ENCODE measurements at places on chromosomes 3 and 15.

DNA sequence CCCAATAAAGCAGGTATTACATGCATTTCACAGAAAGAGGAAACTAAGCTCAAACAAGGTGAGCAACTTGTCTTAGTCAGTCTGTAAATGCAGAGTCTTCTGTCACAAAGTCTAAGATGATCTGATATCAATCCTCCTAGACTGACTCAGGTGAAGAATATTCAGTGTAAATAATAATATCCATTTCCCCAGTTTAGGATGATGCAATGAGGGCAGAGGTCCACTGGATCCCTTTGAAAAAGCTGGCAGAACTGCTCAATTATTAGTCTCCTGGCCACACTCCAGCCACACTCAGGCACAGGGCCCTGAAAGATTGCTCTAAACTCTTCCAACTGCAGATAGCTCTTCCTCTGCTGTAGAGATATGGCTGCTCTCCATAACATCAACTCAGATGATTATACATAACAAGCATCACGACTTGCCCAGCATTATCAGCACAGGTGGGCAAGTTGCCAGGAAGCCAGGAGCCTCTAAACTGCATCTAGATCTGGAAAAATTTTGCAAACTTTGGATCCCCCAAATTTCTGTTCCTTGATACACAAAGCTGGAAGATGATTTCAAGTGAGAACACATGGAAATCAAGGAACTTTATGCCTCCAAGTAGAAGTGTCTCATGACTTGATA is 129.8 kb upstream of the CPNE4 start:
- DNase-seq: no peak

DNA sequence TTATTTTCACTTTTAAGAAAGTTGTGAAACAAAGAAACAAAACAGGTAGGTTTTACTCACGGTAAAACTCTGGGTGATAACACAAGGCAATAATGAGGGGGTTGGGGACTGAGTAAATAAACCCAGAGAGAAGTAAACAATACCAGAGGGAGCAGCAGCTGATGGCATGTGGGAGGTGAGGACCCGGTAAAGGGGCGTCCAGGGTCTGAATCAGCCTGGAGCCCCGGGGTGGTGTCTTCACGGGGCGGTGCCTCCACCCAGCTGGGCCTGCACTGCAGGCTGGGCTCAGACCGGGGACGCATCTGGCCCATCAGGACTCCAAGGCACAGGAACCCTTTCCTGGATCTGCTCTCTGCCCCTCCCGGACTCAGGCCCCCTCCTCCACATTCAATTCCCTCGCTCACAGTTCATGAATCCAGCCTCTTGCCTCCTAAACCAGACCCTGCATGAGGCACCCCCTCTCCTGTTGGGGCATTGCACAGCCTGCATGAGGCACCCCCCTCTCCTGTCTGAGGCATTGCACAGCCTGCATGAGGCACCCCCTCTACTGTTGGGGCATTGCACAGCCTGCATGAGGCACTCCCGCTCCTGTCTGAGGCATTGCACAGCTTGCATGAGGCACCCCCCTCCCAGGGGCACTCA is 73.9 kb upstream of the MFGE8 start:
- no peak for DNase-seq

DNA sequence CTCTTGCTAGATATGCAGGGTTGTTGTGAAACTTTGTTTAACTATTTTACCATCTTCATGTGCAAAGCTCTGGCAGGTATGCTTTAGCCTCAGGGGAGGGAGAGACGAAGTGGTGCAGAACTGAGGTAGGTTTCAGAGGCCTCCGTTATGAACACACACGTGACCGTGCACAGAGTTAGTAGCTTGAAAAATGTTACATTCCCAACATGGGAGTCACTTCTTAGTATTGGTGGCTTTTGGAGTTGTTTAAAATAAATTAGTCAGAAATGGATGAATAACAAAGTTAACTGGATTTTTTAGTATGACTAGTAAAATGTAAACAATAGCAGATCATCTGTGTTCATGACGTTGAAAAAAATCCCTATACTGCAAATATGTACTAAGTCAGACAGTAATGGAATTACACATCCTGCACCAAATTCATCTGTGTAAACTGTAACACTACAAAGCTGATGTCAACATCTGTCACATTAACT is 279.6 kb downstream of the KLF13 start:
- DNase-seq: no peak

DNA sequence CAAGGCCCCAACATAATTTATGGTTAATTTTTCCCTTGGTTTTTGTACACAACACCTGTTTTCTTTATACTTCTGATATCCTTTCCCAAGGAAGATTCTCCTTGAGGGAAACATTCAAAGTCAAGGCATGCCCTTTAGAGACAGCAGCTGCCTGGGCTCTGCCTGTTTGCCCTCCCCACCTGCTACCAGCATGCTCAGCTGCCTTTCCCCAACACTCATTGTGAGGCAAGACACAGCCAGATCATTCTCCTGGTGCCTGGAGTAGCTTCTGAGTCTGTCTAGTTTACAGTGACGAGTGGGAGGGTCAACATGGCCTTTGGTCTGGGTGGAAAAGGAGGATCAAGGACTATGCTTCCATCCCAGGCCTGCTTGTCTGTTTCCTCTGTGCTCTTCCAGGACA is 132.5 kb downstream of the EPHB1 start:
- no peak for DNase-seq

GRCh38 chr15:48584090-48584811 is 61.3 kb downstream of the FBN1 start:
- DNase-seq: no peak
